Right lobe of liver (tissue), 6 donors: ENCODE measurements at places on chromosomes 7 and 10. TPM values are rescaled to one million over a fixed set of nuclear protein-coding genes. Genes with fewer than 3 reads are reported as not detected.

LIPN gene
- total RNA-seq, result not detected

SPDYE8 gene
- total RNA-seq, result not detected

CUZD1 gene
- total RNA-seq, result not detected

TUBB8 gene
- not detected for total RNA-seq

LIPK gene
- not detected for total RNA-seq

CRHR2 gene
- not detected for total RNA-seq

ANKRD22 gene
- total RNA-seq, result 1.2 TPM

CCDC136 gene
- not detected for total RNA-seq

TDRD1 gene
- not detected for total RNA-seq

NOBOX gene
- total RNA-seq, result not detected

TRPV5 gene
- total RNA-seq, result not detected

CPVL gene
- total RNA-seq, result 6.2 TPM

PPP1R17 gene
- total RNA-seq, result not detected

TAS2R5 gene
- not detected for total RNA-seq

FAM237B gene
- total RNA-seq, result not detected

- no peak for DNase-seq
Measured at GRCh38 chr7:145543242-145543641, 573.4 kb upstream of the CNTNAP2 start.

DNA sequence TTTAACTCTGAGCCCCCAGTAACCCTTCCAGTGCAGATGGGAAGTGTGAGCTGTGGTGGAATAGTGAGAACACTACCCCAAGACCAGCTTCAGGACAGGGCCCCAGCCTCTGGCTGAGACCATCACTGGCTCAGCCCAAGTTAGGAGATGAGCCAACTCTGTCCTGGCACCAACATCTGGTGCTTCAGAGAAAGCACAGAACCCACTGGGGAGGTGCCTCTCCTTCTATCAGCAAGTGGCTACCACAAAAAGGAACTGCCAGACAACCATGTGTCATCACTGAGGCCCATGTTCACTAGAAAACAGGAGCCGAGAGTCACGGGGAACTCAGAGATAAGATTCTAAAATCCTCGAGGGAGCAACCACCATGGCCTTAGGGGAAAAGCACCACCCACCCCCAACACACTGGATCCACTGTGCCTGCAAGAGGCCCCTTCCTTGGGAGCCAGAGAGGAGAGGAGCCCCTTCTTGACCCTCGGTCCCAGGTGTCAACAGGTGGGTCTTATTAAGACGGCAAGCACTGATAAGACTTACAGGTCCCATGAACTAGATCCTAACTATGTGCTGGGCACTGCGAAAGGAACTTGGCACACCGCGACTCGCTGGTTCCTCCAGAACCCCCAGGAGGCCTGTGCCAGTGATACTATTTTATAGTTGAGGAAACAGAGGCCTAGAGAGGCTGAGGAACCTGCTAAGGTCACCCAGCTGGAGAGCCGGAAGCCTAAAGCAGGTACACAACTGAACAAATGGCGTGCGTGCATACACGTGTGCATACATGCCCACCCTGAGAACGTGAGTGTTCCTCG is 102.7 kb downstream of the FAM53B start:
- DNase-seq, result no peak

DNA sequence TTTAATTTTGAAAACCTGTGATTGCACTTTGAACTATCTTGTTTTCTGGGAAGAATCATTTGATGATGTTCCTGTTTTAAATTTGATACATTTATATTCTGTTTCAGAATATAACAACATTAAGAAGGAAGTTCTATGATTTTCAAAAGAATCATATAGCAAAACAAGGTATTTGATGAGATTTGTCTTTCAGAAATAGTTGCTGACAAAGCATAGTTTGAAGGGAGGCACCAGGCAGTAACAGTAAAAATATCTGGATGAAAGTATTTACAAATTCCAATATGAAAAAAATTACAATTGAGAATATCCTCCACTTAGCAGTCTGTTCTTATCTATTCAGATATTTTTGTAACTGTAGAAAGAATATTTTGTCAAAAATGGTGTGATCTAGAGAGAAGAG is 266.1 kb upstream of the CSTF2T start:
- no peak for DNase-seq

DNA sequence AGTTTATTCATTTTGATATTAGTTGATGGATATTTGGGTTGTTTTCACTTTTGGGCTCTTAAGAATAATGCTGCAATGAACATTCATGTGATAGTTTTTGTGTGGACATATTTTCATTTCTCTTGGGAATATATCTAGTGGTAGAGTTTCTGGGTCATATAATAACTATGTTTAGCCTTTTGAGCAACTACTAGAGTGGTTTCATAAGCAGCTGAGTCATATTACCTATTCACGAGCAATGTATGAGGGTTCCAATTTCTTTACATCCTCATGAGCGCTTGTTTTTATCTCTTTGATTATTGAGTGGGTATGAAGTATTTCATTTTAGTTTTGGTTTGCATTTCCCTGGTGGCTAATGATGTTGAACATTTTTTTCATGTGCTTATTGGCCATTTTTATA is 182.6 kb downstream of the PON1 start:
- DNase-seq, result no peak

DNA sequence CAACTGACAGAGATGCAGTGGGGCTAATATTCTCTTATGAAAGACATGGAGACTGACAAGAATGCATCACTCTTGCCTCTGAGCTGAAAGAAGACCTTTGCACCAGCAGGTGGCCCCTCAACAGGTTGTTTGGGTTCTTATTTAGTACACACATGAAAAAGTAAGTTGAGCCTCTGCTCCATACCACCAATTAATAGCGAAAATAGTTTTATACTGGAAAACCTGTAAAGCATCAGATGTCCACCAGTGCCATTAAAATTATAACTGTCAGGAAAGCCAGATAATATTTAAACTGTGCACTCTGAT is 26.3 kb upstream of the FAM13C start:
- no peak for DNase-seq

- DNase-seq, result no peak
Measured at GRCh38 chr7:11579141-11579540, 252.9 kb downstream of the THSD7A start.

DNA sequence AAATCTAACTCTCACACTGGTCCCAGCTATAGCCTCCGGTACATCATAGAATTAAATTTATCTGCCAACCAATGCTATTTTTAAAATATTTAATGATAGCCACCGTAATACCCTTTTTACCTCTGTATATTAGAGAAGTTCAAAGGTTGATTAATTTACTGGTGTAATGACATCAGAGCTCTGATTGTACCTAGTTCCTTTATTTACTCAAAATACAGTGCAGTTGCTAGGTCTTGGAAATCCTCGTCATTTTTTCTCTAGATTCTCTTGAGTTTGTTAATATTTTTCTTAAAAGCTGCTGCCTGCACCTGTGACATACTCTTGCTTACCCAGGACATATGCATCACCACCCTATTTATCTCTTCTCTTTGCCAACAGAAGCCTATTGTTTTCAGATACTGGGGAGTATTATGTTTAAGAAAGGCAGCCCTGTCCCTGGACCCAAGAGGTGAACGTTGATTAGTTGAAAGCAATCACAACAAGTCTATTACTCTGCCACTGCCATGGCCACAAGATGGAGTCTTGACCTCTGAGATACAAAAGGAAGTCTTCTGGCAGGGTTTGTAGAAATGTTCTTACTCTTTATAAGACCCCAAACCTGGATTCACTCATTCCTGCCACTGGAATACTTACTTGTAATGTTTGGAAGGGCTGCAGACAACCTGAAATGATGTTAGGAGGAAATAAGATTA is 25.6 kb upstream of the TMEM26 start:
- DNase-seq, result no peak

GRCh38 chr10:99080275-99080945 is 155.2 kb downstream of the HPSE2 start:
- no peak for DNase-seq

- DNase-seq, result no peak
Measured at GRCh38 chr10:76184647-76185046, 753.2 kb downstream of the LRMDA start.

DNA sequence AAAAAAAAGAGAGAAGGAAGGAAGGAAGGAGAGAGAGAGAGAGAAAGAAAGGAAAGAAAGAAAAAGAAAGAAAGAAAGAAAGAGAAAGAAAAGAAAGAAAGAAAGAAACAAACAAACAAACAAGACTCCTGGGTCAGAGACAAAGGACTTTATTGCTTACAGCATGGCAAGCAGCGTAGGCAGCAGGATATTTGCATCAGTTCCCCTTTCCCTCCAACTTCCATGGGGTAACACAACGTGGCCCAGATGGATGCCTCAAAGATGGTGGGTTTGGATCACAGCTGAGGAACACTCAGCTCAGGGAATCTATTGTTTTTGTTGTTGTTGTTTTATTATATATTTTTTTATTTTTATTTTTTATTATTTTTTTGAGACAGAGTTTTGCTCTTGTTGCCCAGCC is 128.5 kb upstream of the VKORC1L1 start:
- no peak for DNase-seq

- DNase-seq, result no peak
Measured at GRCh38 chr10:113235508-113235907, 285.5 kb downstream of the TCF7L2 start.

DNA sequence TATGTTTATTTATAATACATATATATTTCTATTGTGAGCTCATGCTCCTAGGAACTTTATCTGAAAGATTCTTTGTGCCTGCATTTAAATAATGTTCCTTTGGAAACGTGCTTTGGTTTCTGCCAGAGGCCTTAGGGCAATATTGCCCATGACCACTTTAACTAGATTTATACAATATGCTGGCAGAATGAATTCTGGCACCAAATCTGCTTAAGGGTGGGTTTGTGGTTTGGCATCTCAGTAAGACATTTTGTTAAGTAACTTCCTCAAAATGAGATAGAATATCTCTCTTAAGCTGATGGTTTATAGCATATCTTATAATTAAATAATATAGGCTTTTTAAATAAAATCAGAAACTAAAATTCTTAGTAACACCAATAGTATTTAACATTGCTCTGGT is 252.9 kb downstream of the RNLS start:
- DNase-seq, result no peak

- no peak for DNase-seq
Measured at GRCh38 chr10:43124094-43124521, 14.1 kb upstream of the CSGALNACT2 start.

DNA sequence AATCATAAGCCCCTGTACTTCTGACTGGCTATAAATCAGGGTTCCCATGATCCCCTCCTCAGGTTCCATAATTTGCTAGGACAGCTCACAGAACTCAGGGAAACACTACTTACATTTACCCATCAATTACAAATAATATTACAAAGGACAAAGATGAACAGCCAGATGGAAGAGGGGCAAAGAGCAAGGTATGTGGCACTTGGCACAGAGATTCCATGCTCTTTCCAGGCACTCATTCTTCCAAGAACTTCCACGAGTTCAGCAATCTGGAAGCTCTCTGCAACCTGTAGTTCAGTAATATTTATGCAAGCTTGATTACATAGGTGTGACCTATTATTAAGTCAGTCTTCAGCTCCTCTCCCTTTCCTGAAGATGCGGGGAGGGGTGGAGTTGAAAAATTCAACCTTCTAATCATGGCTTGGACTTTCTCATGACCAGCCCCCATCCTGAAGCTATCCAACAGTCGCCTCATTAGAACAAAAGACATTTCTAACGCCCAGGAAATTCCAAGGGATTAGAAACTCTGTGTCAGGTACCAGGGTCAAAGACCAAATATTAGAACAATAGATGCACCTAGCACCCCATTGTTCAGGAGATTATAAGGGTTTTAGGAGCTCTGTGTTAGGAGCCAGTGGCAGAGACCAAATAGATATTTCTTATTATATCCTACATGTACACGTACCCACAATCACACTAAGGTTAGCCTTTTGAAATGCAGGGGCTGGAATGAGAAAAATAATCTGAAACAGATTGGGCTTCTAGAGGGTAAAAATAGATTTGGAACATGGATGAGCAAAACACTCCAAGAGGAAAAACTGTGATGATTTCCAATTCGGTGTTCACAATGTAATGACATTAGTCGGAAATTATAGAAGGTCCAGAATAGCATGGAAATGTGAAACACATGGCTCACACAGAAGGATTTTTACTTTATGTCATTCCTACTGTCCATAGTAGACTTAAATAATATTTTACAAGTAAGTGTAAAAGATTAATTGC is 7.0 kb downstream of the ANKMY2 start:
- DNase-seq, result no peak

GRCh38 chr7:20514364-20514763 is 101.1 kb upstream of the ABCB5 start:
- no peak for DNase-seq

GRCh38 chr10:49559476-49559875 is 20.6 kb upstream of the ERCC6 start:
- DNase-seq, result no peak
